ENCODE measurements at places on chromosomes 7 and 10. TPM values are rescaled to one million over a fixed set of nuclear protein-coding genes. Genes with fewer than 3 reads are reported as not detected.

The VPS50 gene
- total RNA-seq: 32.2 TPM

The GPC2 gene
- 4.5 TPM for total RNA-seq

The C10orf71 gene
- not detected for total RNA-seq

The TIMM23B gene
- total RNA-seq: 15.1 TPM

The LBX1 gene
- total RNA-seq: not detected

The GNGT1 gene
- total RNA-seq: not detected

The IL6 gene
- 1.4 TPM for total RNA-seq

The GPR37 gene
- 1.8 TPM for total RNA-seq

The NPTX2 gene
- total RNA-seq: not detected

The CFAP58 gene
- total RNA-seq: 0.31 TPM

The GPR15LG gene
- not detected for total RNA-seq

The TMEM229A gene
- not detected for total RNA-seq

The NME8 gene
- total RNA-seq: not detected

The MCM10 gene
- total RNA-seq: 24.5 TPM

The PDAP1 gene
- 180 TPM for total RNA-seq

The MDFIC gene
- 39.8 TPM for total RNA-seq

The KNDC1 gene
- total RNA-seq: 1.7 TPM

The PNPLA8 gene
- 31.3 TPM for total RNA-seq

The SH2B2 gene
- total RNA-seq: 12.1 TPM

The HK1 gene
- 128 TPM for total RNA-seq

The IRF5 gene
- 5.8 TPM for total RNA-seq

The HABP2 gene
- not detected for total RNA-seq

The SLC26A5 gene
- total RNA-seq: not detected

The NPSR1 gene
- total RNA-seq: not detected

The TSPAN12 gene
- total RNA-seq: 6.1 TPM

The ATP5F1C gene
- total RNA-seq: 284 TPM

The CDNF gene
- 0.48 TPM for total RNA-seq

The IGFBP3 gene
- total RNA-seq: 386 TPM

The ARL3 gene
- total RNA-seq: 9.7 TPM

The CRHR2 gene
- total RNA-seq: not detected

The STRIP2 gene
- 6.4 TPM for total RNA-seq

The AKR1B15 gene
- 3.2 TPM for total RNA-seq

The PSMG3 gene
- 78.9 TPM for total RNA-seq

The FAM25G gene
- not detected for total RNA-seq

The GOLGA7B gene
- 1.1 TPM for total RNA-seq

The SFMBT2 gene
- total RNA-seq: 0.07 TPM

The PIK3AP1 gene
- 1.7 TPM for total RNA-seq

The SYT15B gene
- total RNA-seq: 0.94 TPM

The SUN3 gene
- total RNA-seq: 0.24 TPM

The TAS2R39 gene
- total RNA-seq: not detected

The IGFBP1 gene
- 0.92 TPM for total RNA-seq

The PRXL2A gene
- 88.7 TPM for total RNA-seq

Measured in PC-9 (cell line).